A549 treated with CORT108297 at 1 μM for 4 hours (cell line): ENCODE measurements at places on chromosomes 11 and 22. TPM values are rescaled to one million over a fixed set of nuclear protein-coding genes. Genes with fewer than 3 reads are reported as not detected.

Gene PRAME
- total RNA-seq = 99.6 to 116 TPM (median 112 TPM) in 5 replicates

Gene SLC5A4
- not detected in 5 replicates for total RNA-seq

Gene SCGB1D1
- total RNA-seq = not detected in 5 replicates

Gene SCUBE2
- 0.38 to 0.82 TPM (median 0.43 TPM) in 5 replicates for total RNA-seq

Gene GAL3ST1
- 6.1 to 10.2 TPM (median 9.2 TPM) in 5 replicates for total RNA-seq

Gene OR52H1
- not detected in 5 replicates for total RNA-seq
